Fibroblast of skin of right biceps (primary cell): ENCODE measurements at places on chromosomes 3 and 15.
A peak's percentile ranks its signal among the peaks of the same experiment; 100 is the strongest.

DNA sequence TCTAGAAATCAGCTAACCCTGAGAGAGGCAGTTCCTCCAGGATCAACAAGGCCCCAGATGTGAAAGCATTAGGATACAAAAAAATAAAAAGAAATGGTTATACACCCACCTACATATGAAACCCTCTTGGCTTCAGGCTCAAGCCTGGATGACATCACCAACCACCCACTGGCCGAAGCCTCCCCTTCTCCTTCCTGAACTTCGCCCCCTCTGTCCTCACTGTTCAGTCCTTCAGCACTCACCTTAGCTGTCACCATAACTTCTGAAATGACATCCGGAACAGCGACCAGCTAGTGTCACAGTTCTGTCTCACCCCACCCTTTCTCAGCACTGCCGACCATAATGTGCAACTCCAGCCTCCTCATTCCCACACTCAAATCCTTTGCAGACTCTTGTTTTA is 98.7 kb downstream of the PLCH1 start:
- DNase-seq = no peak

DNA sequence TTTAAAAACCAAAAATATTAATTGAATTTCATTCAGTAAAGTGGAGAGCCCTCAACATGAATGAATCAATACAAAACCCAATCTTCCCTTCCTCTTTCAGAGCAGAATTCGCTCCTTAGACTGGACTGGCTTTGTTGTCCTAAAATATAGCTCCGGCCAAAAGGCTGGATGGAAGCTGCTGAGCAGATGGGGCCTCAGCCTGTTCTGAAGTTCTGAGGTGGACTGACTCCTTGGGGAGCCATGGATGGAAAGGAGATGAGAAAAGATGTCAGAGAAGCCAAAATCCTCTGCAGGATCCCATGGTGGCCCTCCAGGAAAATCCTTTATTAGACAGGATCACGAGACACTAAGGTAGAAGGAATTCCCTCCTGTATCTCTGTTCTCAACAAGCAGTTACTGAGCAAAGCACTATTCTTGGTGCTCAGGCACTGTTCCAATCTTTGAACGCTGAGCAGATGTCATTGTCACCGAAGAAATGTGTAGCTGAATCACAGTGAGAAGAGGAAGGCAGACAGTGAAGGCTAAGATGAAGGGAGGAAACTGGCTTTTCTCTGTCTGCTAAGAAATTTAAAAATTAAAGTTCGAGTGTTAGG is 122.0 kb downstream of the SEMA6D start:
- DNase-seq = no peak

DNA sequence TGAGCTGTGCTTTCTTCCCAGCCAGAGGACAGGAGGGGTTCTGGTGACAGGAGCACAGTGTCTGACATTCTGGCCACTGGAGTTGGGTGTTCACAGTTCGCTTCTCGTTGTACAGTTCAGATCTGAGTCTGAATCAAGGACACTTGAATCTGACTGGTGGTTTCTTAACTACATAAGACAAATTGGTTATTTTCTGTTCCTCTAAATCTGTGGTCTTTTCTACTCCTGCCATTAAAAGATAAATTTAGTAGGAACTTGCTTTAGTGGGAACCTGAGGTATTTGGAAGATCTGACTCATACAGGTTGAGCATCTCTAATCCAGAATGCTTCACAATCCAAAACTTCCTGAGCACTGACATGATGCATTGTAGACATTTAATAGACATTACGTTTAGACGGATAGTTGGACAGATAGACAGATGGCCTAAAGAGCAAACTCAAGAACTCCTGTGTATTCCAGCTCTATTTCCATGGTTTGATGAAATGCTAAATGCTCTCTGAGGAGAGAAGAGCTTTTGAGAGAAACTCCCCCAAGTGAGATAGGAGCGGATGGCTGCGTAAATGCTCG is 71.0 kb downstream of the CCK start:
- peak; percentile 26 for DNase-seq

GRCh38 chr15:100426937-100427336 is 85.2 kb upstream of the ADAMTS17 start:
- DNase-seq = no peak

DNA sequence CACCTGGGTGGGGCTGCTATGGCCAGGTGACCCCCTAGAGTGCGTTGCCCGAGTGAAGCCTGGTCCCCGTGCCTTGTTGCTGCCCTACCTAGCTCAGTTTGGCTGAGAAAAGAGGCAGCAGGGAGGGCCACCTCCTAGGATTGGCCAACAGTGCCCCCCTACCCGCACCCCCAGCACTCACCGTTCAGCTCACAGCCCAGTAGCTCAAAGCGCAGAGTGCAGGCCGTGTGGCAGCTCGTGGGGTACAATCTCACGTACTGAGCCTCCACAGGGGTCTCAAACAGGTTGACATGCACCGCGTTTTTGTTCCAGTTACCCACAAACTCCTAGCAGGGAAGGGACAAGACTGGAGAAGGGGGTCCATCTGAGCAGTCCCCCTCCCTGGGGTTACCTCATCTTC is 7.6 kb downstream of the MFGE8 start:
- no peak for DNase-seq

DNA sequence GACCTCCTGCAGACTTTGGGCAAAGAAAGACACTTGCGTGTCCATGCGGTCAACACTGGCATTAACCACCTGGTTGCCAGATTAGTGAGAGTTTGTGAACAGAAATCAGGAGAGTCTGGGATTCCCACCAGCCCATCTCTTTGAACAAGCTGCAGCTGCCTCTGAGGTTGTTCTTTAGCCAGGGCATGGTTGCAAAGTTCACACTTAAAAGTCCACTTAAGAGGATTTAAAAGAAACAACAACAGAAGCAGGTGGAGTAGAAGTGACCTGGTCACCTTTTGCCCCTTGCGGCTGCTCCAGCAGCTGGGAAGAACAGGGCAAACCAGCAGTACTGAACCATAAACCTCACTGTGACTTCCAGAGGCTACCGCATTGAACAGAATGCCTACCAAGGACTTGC is 97.3 kb downstream of the FOXB1 start:
- DNase-seq = no peak
